Activated CD4-positive, alpha-beta T cell treated with anti-CD3 and anti-CD28 coated beads, Interleukin-2, amount 10 ng/mL, durations not matched to agents 7 days and 5 days (primary cell): ENCODE measurements at places on chromosomes 12 and 14. TPM values are rescaled to one million over a fixed set of nuclear protein-coding genes. Genes with fewer than 3 reads are reported as not detected.

DNA sequence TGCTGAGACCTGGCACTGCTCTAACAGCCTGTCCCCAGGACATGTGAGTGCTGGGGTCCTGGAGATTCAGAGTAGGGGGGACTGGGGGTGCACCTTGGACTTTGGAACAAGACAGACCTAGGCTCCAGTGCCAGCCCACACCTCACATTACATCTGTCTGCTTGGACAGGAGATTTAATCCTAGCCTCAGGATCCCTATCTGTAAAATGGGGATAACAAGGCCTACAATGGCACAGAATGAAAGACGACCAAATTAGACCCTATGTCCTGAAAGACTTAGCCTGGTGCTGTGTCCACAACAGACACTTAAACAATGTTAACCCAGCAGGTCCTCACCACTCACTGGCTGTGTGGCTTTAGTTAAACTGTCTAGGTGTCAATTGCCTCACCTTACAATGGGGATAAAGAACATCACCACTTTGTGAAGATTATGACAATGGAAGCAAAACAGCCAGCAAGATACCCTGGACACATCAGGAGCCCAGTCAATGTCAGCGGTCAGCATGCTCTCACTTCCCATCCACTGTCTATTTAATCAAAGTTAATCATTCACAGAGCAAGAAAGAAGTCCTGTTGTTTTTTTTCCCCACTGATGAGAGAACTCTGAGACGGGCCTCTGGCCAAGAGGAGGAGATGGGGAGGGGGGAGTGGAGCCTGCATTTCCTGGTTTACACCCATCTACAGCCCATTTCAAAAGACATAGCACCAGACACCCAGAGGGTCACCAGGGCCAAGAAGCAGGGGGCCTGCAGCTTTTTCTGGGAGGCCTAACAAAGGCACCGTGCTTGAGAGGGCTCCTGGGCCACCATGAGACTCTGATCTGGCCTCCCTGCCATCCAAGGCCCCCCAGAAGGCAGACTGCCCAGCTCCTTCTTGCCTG, 40.6 kb downstream of the ACTN1 start:
- H3K36me3 ChIP-seq = no peaks in the 10 kb centered on the region
- no peak overlapping the region for H3K4me3 ChIP-seq
- peaks cover 40% of the 10 kb centered on the region for H3K4me1 ChIP-seq
- no peaks in the 10 kb centered on the region for H3K27me3 ChIP-seq

DNA sequence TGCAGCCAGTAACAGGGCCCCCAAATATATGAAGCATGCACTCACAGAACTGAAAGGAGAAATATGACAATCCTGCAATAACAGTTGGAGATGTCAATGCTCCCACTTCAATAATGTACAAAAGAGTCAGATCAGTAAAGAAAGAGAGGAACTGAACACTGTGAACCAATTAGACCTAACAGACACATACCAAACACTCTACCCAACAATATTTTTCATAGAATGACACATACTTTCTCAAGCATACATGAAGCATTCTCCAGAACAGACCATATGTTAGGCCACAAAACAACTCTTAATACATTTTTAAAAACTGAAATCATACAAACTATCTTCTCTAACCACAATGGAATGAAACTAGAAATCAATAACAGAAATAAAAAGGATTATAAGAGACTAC, 80.2 kb downstream of the ELK3 start:
- no peak overlapping the region for H3K4me3 ChIP-seq
- no peaks in the 10 kb centered on the region for H3K27me3 ChIP-seq
- H3K27ac ChIP-seq = no peak overlapping the region
- H3K36me3 ChIP-seq = peaks cover 61% of the 10 kb centered on the region
- H3K4me1 ChIP-seq = peaks cover 6% of the 10 kb centered on the region

- no peak overlapping the region for H3K27ac ChIP-seq
- H3K36me3 ChIP-seq = no peaks in the 10 kb centered on the region
- no peak overlapping the region for H3K4me3 ChIP-seq
- DNase-seq = no peak
- no peaks in the 10 kb centered on the region for H3K4me1 ChIP-seq
- peaks cover 15% of the 10 kb centered on the region for H3K27me3 ChIP-seq
Measured at GRCh38 chr14:36485773-36486172, 34.3 kb downstream of the NKX2-1 start.

GRCh38 chr12:113129664-113130456, 5.7 kb downstream of the RASAL1 start:
- no peaks in the 10 kb centered on the region for H3K27me3 ChIP-seq
- DNase-seq = no peak
- peaks cover 10% of the 10 kb centered on the region for H3K4me1 ChIP-seq
- no peak overlapping the region for H3K4me3 ChIP-seq
- no peak overlapping the region for H3K27ac ChIP-seq
- H3K36me3 ChIP-seq = no peaks in the 10 kb centered on the region

- no peak for DNase-seq
- H3K4me1 ChIP-seq = no peaks in the 10 kb centered on the region
- peaks cover 3% of the 10 kb centered on the region for H3K27me3 ChIP-seq
- no peak overlapping the region for H3K4me3 ChIP-seq
- no peak overlapping the region for H3K27ac ChIP-seq
Measured at GRCh38 chr12:31210541-31210940, 115.4 kb downstream of the SINHCAF start.

GPR84 gene
- total RNA-seq = 0.33 TPM

- DNase-seq = no peak
- no peaks in the 10 kb centered on the region for H3K27me3 ChIP-seq
- H3K27ac ChIP-seq = no peak overlapping the region
Measured at GRCh38 chr14:89317051-89317691, 99.9 kb downstream of the FOXN3 start.

DNA sequence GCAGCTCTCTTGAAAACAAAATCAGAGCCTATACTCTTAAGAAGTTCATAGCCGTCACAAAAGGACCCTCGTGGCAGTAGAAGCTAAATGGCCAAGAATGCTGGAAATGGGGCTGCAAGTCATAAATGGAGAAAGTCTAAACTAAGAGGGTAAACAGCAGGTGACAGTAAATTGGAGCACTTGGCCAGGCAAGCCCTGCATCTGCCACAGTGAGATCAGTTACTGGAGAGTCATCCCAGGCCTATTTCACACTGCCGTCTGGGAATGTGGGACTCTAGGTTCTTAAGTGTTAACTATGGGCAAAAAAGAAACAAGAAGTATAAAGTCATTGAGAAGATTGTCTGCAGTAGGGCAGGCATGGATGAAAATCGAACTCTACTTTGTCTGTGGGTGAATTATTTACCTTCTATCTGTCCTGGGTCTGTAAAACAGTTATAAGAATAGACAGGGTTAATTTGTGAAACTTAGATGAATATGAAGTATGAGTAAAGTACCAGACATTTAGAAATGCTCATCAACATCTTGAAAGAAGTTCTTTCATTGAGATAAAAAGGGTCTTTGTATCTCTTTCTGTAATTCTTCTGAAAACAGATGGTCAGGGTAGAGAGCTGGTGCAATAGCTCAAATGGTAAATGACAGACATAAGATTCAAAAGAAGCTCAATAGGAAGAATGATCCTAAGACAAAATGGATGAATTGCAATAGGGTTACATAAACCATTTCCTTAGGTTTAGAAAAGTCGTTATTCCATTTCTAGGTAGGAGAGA, 792.5 kb downstream of the DIO2 start:
- no peak for DNase-seq
- H3K27me3 ChIP-seq = no peaks in the 10 kb centered on the region
- no peak overlapping the region for H3K27ac ChIP-seq

- no peaks in the 10 kb centered on the region for H3K27me3 ChIP-seq
- peak overlapping the region; percentile 74 for H3K27ac ChIP-seq
- H3K4me3 ChIP-seq = peak overlapping the region; percentile 98
- no peak for DNase-seq
- H3K4me1 ChIP-seq = peaks cover 70% of the 10 kb centered on the region
- peaks cover 42% of the 10 kb centered on the region for H3K36me3 ChIP-seq
Measured at GRCh38 chr12:89348894-89349699, 3.2 kb downstream of the DUSP6 start.

GRCh38 chr12:32902287-32902997, 5.9 kb upstream of the PKP2 start:
- H3K4me1 ChIP-seq = peaks cover 5% of the 10 kb centered on the region
- H3K27me3 ChIP-seq = peaks cover 20% of the 10 kb centered on the region
- no peaks in the 10 kb centered on the region for H3K36me3 ChIP-seq
- DNase-seq = no peak
- H3K4me3 ChIP-seq = no peak overlapping the region

CRIP2 gene
- total RNA-seq = 0.64 TPM

FGF23 gene
- not detected for total RNA-seq
